ENCODE measurements at places on chromosomes 4 and X.

DNA sequence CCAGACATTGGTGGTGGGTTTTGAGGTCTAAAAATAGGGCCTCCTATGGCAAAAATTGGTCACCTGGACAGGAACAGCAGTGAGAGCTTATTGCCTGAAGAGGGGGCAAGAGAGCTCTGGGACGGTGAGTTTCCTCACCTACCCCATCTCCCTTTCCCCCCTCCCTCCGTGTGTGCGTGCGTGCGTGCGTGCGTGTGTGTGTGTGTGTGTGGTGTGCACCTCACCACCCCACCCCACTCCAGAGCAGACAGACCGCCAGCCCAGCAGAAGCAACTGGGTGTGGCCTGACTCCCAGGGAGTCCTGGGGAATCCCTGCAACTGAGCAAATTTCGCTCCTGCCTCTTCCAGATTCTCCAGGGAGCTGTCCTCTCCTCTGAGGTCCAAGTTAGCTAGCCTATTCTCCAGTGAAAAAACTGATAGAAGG is 44.7 kb downstream of the PRPS1 start:
- DNase-seq = peak; percentile 35

DNA sequence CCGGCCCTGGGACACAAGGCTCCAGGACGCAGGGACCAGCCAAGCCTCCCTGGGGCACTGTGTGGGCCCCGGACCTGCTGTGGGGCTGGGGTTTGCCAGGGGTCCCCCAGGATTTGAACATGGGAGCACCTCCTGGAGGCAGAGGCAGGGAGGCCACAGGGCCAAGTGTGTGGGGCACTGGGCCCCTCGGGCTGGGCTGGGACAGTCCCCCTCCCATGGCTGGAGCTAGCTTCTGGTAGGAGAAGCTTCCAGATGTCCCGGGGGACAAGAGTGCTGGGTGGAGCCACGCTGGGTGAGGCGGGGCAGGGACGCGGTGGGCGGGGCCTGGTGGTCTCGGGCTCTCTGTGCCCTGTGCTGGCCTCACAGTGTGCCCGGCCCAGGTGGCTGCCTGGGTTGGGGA is 18.6 kb downstream of the FGFRL1 start:
- no peak for DNase-seq

DNA sequence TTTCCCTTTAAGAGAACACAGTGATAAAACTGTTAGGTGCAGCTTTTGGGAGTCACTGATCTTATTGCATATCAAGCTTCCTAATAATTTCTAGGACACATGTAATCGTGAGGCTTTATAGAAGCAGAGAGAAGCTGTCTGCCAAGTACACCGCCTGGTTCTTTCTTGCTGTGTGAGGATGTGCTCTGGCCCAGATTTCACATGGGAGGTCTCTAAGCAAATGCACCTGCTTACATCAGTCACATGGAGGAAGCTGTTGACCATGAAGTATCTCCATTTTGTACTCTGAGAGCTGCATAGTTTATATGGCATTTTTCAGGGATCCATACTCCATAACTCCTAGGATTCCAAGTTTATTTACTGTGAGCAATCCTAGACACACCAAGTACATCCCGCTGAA is 37.1 kb downstream of the RGS12 start:
- no peak for DNase-seq

- no peak for DNase-seq
Observed at GRCh38 chr4:167903291-167903721, 189.0 kb upstream of the ANXA10 start.

DNA sequence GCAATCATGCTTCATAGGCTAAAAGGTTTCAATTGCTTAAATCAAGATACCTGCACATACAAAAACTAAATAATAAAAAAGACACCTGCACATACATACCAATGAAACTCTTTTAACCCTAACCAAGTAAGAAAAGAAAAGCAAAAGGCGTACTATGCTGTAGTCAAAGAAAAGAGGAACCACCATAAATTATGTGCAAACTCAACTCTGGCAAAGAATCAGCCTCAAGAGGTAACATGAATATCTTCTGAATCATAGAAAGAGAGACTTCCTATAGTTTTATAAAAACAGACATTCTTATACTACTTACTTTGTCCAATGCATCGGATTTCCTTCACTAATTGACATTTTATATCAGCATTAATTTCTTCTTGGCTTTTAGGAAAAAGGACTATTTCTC is 29.3 kb downstream of the MMGT1 start:
- no peak for DNase-seq

- DNase-seq = no peak
Observed at GRCh38 chr4:123599061-123599919, 202.7 kb downstream of the SPRY1 start.

GRCh38 chrX:109485470-109486340 is 3.8 kb upstream of the GUCY2F start:
- peak; percentile 26 for DNase-seq

DNA sequence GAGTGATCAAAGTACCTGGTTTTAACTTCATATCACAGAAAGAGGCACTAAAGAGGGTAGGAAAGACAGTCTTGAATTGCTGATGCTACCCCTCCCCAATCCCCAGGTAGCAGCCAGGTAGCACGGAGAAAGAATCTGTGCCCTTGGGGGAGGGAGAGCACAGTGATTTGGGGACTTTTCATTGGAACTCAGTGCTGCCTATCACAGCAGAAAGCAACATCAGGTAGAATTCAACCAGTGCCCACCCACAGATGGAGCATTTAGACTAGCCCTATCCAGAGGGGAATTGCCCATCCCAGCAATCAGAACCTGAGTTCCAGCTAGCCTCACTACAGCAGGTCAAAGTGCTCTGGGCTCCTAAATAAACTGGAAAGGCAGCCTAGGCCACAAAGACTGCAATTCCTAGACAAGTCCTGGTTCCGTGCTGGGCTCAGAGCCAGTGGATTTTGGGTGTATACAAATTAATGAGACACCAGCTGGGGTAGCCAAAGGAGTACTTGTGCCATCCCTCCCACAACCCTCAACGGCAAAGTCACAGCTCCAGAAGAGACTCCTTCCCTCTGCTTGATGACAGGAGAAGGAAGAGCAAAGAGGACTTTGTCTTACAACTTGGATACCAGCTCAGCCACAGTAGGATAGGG is 228.1 kb downstream of the THOC2 start:
- no peak for DNase-seq

DNA sequence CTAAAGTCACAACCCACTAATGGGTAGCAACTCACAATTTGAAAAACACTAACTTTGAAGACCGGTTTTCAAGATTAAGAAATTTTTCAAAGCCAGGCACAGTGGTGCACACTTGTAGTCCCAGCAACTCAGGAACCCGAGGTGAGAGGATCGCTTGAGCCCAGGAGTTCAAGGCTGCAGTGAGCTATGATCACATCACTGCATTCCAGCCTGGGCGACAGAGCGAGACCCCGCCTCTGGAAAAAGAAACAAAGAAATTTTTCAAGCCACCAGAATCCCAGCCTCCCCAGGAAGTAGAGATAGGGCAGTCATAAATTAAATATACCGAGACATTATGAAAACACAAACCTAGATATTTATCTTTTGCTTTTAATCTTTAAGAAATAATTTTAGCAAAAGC is 13.0 kb downstream of the SMARCA1 start:
- no peak for DNase-seq

DNA sequence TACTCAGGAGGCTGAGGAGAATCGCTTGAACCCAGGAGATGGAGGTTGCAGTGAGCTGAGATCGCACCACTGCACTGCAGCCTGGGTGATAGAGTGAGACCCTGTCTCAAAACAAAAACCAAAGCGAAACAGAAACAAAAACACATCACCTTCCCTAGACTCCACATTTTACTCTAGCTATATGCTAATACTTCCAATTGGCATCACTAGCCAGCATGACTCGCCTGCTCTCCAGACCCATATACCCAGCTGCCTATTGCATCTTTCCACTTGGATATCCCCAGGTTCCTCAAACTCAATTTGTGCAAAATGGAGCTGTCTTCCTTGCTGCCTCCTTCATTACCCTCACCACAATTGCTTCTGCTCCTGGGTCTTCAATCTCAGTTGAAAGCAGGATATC is 22.4 kb upstream of the LAP3 start:
- DNase-seq = no peak

DNA sequence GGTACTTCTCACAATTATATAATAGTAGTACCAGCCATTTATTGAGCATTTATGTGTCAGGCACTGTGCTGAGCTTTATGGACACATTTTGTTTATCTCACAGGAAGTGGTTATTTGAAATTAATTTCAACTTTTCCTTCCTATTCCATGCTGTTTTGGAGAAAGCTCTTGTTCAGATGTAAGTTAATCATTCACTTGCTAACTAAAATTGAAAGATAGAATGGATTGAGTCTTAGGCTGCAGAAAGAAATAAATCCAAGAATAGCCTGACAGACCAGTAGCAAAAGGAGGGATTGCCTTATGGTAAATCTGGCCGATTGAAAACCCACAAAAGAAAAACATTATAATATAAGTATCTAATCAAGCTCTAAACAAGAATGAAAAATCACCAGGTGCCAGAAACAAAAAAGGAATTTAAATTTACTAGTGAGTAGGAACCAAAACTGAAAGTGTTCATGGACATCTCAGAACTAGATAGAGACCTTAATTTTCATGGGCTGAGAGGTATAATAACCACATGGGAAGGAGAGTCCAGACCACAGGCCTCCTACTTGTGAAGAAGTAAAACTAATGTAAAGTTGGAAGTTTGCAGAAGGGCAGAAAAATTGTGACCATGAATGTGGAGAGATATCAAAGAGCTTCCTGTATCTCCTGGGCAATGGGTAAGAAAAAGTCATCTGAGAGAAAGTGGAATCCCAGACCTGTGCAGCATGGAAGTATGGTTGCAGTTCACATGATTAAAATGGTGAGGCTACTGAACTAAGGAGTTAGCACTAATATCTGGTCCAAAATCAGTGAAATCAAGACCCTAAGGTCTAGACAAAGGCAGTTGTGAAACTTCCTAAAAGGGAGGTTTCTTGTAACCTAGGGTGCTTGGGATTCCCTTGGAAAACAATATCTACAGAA is 38.0 kb downstream of the RADX start:
- DNase-seq = no peak

GRCh38 chr4:142475663-142476062 is 370.4 kb downstream of the INPP4B start:
- no peak for DNase-seq

DNA sequence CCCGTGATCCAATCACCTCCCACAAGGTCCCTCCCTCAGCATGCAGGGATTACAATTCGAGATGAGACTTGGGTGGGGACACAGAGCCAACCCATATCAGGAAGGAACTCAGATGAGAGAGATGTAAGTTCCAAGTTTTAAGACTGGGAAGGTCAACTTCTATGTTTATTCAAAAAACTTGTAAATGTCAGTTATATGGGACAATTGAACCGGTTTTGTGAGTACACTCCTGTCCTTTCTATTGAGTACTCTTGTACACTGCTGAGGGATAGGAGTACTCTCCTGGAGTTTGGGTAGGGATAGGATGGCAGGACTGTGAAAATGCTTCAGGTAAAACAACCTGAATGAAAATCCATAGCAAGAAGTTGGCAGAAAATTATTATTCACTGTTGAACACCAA is 239.1 kb downstream of the ZNF674 start:
- no peak for DNase-seq

DNA sequence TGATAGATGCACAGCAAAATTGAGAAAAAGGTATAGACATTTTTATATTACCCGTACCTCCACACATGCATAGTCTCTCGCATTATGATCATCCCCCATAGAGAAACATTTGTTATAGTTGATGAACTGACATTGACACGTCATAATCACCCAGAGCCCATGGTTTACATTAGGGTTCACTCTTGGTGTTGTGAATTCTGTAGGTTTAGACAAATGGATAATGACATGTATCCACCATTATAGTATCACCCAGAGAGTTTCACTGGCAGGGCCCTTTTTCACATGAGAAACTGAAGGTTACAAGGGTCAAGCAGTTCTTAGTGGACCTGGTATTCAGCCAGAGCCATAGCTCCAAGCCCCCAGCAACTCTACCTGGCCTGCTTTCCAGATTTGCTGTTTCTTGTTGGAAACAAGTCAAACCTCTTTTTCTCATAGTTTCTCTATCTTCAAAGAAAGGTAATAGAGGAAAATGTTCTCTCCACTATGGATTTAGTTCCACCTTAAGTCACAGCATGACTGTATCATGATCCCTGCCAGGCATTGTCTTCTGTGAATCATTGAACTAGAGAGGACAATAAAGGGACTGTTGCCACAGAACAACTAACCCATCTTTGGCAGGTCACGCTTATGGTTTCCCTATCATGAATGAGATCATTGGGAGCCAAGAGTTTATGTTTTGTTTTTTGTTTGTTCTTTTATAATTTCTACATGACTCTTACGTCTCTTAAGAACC is 64.0 kb downstream of the HHIP start:
- DNase-seq = no peak
